ENCODE measurements at places on chromosomes 3 and 15.
A peak's percentile ranks its signal among the peaks of the same experiment; 100 is the strongest.

- no peak for DNase-seq
Measured at GRCh38 chr3:16343101-16343500, 78.1 kb downstream of the OXNAD1 start.

GRCh38 chr15:67967871-67968431, 86.2 kb upstream of the PIAS1 start:
- no peak for DNase-seq

GRCh38 chr3:21944251-21944650, 193.2 kb upstream of the ZNF385D start:
- no peak for DNase-seq

GRCh38 chr15:89998141-89998661, 2.9 kb upstream of the ZNF710 start:
- no peak for DNase-seq

GRCh38 chr15:64180235-64180824, 17.5 kb upstream of the PPIB start:
- peak; percentile 40 for DNase-seq

DNA sequence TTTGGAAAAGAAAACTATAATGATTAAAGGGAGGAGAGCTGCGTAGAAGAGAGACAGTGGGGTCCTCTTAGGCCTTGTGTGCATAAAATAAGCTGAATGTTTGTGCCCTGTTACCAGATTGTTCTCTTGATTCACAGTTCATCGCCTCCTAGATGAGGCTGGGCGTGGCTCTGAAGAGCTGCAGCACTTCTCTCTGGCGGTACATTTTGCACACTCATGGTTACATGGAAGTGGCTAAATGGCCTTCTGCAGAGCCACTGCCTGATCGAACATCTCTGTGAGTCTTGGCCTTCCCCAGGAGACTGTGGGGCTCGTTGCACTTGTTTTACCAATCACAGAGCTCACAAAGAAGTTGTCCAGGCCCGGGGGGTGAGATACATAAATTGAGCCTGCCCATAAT, 208.8 kb downstream of the GABRG3 start:
- DNase-seq = no peak

- no peak for DNase-seq
Measured at GRCh38 chr15:35738370-35738769, 192.4 kb upstream of the DPH6 start.

- DNase-seq = no peak
Measured at GRCh38 chr3:124277144-124277890, 285.4 kb upstream of the ROPN1 start.

DNA sequence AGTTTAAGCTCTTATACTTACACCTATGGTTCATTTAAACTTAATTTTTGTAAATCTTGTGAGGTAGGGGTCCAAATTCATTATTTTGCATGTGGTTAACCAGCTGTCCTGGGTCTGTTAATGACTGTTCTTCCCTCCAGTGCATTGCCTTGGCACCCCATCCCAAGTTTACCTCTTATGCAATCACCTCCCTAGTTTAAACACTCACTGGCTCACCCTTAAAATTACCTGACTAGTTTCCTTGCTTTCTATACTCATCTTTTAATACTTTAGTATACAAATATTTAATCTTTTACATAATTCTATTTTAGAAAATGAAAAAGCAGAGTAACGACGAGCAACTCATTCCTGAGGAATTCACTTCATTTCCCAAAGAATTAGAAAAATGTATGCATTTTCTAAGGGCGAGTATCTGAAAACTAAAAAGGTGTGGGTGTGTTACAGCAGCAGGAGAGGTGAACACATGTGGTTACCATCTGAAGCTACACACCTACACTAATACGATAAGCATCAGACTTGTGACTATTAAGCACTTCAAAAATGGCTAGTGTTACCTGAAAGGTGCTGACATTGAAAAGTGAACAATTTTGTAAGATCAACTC, 33.7 kb downstream of the TJP1 start:
- DNase-seq = no peak

Measured in activated B cell treated with CpG ODN at 0.5 μM for 24 hours (primary cell).